ENCODE measurements at places on chromosomes 2 and 18.

- no peak for DNase-seq
Observed at GRCh38 chr2:130720036-130720435, 8.8 kb upstream of the GPR148 start.

DNA sequence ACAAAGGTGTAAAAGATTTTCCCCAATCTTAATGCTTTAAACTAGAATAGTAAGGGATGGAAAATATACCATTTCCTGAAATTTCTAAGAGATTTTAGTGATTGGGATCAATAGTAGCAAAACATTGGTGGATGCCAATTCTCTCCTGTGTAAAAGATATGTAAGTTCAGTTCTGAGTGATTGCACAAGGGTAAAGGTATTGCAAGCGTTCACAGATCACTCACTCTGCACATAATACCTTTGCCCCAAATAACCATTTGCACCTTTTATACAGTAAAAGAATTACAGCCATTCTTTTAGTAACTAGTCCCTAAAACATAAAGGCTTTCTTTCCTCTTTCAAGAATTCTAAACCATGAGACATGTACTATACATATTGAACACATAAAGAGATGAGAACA, 13.0 kb upstream of the ZCCHC2 start:
- no peak for DNase-seq

DNA sequence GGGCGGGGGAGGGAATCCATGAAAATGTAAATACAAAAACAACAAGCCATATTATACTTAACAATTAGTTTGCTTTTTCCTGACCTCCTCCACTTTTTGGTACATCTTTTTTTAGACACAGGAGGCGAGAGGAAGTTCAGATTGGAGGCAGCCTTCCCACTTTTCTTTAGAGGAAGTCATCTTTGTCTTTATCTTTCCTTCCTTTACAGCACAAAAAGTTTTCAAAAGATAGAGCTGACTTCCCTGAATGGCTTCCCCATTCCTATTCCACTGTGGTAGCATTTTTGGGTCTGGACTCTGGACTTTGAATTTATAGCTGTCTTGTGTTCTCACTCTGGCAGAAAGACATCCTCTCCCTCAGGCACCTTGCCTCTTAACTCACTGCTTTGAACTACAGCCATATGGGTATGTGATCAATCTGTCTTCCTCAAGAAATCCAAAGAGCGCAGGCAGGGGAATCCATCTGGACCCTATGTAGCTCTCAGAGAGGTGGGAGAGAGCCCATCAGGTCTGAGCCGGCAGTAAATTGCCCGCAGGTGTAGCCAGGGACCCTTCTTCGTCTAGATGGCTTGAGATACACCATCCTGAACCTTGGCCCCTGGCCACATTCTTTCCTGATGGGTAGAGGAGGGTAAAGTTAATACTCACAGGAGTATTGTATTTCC, 101.9 kb downstream of the AQP4 start:
- DNase-seq = no peak

DNA sequence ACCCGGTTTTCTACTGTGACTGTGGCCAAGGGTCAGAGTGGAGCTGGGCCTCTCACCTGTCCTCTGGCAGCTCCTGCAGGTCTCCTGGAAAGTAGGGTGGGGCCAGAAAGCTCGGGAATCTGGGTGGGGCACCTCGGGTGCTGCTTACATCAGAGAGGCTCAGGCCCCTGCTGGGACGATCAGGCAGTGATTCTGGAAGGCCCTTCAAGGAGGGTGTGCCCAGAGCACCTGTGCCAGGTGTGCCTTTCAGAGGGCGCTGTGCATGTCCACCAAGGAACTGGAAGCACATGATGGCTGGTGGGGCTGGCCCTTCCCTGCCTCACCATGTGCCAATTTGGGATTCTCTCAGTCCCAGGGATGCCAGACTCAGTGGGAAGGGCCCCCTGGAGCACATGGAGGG, 44.0 kb downstream of the ATP6V1C2 start:
- DNase-seq = no peak

DNA sequence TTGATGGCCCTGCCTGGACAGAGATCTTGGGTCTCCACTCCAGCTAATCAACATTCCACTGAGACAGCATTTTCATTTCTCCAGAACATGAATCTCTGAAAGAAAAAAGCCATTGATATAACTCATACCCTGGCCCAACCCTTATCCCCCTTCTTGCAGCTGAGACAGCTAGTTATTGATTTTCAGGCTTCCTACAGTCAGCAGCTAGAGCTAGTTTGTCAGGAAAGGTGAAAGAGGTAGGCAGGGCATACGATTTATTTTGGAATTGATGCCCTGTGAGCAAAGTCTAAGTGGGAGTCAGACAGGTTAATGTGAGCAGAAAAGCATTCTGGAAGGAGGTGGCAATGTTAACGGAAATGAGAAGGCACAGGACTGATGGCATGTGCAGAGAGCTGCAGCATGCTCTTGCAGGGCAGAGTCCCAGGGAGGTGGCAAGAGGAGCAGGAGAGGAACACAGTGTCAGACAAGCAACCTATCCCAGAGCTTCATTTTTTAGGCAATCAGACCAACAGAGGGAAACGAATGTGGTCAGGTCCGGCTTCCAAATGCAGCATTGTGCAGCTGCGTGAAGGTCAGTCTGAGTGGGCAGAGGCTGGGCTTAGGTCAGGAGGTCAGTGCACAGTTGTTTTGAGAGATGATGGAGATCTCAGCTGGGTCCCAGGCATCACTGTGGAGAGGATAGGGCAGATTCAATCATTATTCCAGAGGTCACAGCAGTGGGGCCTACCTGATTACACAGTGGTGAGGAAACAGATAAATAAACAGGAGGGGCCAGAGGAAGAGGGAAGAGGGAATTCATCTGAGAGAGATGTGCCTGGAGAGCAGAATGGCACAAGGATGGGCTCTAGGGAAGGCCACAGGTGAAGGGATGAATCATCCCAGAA, 134.8 kb downstream of the CMPK2 start:
- DNase-seq = no peak

- DNase-seq = no peak
Observed at GRCh38 chr2:11861044-11861443, 114.6 kb downstream of the LPIN1 start.

- no peak for DNase-seq
Observed at GRCh38 chr2:46299365-46300263, 2.4 kb downstream of the EPAS1 start.

DNA sequence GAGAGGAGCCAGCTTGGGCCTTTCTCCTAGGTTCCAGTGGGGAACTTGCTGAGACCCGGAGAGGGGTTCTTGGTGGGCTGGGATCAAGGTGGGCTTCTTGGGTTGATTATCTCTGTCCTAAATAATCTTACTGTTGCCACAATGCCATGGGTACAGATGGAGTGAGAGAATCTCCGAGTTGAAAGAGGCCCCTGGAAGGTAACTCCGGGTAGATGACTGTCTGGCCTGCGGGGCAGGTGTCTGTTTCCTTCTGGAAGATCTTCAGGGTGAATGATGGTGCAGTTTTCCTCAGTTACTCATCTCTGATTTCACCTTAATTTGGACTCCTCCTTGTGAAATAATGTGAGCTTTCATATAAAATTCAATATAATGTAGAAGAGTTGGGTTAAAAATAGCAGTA, 159.4 kb downstream of the ACTR3 start:
- no peak for DNase-seq

DNA sequence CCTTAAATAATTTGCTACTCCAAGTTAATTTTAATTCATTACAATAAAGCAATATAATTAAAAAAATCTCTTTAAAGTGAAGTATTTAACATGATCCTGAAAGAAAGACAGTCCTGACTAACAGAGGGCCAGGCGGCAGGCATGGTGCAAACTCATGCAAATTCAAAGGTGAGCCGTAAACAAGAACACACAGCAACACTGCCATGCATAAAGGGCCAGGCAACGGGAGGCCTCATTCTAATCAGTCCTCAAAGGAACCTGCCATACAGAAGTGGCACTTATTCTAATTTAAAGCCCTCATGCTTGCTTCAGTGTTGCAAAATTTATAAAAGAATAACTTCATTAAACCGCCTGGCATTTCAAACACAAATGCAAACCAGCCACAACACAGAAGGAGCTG, 277.0 kb downstream of the ZNF521 start:
- DNase-seq = no peak

DNA sequence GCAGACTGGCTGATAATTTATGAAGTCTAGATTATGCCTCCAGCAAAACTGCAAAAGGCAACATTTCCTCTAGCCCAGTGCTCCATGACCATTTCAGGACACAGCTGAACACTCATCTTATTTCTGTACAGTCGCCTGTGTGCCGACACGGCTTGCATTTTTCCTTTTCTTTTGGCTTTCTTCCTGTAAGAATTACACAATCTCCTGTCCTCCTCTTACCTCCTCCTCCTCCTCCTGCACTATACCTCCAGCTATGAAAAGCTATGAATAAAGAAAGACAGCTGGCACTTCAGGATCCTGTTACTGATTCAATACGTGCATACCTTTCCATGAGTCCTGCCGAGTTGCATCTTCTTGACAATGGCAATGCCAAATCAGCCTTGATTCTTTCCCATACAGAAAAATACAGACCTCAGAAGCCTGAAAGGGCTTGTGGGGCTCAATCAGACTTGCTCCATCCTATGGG, 32.2 kb upstream of the TRIB2 start:
- DNase-seq = no peak

DNA sequence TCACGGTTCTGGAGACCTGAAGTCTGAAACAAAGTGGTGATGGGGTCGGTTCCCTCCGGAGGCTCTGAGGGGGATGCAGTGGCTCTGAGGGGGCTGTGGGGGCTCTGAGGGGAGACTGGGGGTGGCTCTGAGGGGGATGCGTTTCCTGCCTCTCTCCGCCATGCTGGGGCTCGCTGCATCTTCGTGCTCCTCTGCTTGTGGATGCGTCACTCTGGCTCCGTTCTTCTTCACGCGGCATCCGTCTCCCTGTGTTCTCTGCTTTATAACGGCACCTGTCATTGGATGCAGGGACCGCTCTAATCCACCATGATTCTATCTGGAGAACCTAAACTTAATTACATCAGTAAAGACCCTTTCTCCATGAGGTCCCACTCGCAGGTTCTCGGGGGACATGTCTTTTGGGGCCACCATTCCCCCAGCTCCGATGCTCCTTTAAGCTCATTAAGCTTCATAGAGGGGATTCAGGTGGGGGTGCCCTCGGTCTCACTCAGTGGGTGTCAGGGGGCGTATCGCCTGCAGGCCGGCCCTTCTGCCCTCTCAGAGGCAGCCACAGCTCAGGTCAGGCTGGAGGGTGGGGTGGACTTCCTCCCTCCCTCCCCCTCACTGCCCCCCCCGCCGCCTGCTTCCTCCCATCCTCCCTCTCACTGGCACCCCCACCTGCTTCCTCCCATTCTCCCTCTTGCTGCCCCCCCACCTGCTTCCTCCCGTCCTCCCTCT, 18.4 kb downstream of the RTP5 start:
- DNase-seq = no peak

GRCh38 chr2:197952540-197953202, 148.3 kb downstream of the PLCL1 start:
- no peak for DNase-seq

DNA sequence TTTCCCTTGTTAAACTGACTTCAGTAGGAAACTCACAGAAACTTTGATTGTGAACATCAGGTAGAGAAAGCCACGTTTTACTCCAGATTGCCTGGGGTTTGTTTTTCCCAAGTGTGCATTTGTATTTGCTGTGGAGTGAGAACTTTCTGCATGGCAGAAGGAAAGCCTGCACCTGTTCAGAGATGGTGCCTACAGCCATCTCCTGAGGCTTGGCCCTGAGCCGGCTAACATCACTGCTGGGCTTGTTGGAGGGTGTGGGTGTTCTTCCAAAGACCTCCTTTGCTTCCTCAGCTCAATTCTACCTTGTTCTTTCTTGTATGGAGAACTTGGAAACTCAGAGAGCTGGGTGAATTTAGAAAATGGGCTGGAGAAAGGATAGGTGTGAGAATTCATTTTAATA, 16.1 kb downstream of the KCNS3 start:
- no peak for DNase-seq

DNA sequence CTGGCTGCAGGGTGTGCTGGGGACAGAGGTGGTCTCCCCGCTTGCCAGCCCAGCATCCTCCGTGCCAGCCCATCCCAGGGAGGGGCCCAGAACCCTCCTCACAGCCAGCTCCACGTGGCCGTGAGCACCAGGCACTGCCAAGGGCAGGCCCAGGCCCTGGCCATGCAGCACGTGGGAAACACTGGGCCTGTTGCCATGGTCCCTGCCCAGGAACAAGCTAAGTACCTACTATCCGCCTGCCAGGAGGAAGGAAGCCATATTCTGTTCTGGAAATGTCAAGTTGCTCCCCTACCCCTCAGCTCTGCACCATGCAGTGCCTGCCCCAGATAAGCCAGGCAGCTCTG, 250.6 kb downstream of the CYP26B1 start:
- no peak for DNase-seq

DNA sequence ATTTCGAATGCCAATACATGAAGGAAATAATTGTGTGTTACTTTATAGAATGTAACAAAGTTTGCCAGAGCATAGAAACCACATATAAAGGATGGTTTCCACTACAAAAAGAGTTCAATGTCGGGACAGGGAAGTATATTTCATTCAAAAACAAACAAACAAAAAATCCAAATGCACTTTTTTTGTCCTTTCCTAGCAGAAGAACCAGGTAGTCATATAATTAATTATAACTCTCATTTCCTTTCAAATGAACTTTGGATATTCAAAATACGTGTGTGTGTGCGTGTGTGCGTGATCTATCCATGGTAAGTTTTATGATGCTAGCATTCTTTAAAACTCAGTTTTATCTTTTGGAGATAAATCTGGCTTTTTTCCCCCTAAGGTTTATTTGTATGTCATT, 8.3 kb downstream of the FN1 start:
- DNase-seq = no peak

DNA sequence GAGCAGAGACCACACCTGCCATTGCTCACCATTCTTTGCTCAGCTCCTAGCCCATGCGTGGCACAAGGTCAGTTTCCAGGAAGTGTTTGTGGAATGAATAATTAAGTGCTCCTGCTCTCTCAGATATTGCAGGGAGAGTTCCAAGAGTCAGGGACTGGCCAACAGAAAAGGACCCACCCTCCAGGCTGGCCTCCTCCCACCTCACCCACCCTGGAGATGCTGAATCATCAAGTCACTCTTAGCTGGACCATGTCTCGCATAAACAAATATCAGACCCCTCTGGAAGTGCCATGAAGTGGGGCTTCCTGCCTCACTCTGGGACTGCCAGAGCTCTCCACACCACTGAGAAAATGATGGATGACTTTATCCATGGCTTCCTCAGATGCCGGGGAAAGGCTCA, 256.0 kb downstream of the TNS1 start:
- DNase-seq = no peak

DNA sequence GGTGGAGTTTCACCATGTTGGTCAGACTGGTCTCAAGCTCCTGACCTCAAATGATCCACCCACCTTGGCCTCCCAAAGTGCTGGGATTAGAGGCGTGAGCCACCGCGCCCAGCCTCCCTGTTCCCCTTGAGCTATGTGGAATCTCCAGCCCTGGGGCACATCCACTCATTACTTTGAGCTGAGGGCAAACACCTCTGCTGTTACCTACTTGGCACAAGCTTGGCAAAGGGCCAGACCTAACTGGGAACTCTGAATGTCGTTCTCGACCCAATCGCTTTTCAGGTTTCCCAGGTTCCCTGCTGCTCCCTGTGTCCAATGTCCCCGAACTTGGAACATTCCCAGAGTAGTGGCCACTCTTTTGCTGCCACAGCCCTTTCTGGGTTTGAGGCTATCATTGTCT, 40.6 kb downstream of the CHST10 start:
- DNase-seq = no peak

Data from T1000 (cell line).